ENCODE measurements at places on chromosomes 5 and 9.

DNA sequence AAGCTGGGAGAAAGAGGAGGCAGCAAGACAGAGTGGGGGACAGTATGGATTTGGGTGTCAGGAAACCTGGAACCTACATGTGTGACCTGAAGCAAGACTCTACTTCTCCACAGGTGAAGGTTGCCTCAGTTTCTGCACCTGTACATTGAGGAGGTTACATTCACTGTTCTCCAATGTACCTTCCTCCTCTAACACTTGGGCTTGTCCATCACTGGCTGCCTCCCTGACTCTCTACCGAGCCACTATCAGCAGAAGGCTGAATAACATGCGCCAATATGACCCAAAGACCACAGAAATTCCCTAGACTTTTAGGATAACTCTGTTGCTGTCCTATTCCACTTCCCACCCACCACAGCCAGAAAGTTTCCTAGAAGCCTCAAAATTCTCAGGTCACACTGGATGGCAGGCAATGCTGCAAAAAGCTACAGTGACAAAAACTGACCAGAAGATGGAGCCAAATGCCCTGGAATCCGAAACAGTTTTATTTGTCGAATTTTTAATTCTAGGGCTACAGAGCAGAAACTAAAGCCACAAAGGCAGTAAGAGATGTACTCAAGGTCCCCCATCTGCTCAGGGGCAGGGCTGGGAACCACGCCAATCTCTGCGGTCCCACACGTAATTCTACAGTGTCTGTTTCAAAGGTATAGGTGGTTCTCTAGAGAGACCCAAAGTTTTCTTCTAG lies 64.4 kb downstream of the FAM114A2 start:
- DNase-seq, result no peak

GRCh38 chr5:169301986-169302385 lies 1.0 kb upstream of the SLIT3 start:
- no peak for DNase-seq

DNA sequence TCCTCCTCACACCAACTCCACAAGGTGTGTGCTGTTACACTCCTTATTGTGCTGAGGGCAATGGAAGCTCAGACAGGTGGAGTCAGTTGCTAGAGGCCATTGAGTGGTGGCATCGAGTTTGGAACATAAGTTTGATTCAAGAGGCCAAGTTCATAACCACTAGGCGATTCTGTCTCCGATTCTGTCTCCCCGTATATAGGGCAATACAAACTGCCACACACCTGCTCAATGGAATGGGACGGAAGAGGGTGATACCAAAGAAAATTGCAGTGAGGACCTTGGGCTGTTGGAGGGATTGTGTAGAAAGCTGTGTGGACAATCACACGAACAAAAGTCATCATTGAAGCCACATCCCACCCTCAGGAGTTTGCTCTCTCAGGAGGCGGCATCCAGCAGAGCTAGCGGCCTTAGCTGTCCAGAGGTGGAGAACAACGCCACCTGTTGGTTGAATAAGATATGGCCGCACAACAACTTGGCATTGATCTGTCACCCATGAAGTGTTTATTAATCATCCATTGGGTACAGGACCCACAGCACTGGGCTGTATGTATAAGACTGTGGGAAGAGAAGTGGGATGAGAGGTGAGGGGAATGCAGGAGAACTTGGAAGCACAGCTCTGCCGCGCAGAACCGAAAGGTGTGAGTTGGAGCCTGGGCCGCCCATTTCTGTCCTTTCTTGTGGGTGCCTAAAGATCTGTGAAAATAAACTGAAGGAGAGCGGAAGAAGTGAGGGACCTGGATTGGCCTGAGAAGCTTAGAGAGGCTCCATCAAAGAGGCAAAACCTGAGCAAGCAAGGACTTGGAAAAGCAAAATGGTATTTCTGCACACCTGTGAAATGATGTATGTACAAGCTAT lies 16.1 kb upstream of the NEUROG1 start:
- DNase-seq, result no peak

DNA sequence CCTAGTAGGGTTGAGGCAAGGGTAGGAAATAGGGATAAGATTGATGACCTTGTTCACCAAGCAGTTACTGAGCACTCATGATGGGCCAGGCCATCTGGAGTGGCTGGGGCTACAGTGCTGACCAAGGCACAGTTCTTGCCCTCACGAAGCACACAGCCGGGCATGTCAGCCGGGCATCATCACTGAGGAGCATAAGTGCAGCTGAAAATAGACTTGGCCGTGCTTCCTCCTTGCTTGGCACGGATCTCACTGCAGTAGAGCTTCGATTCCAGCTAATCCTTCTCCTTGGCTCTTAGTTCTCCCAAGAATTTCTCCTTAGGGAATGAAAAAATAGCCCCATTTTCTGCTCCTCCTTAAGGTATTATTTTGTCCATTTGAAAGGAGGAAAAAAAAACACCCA lies 116.6 kb downstream of the NMUR2 start:
- no peak for DNase-seq

GRCh38 chr5:108772626-108773025 lies 24.9 kb downstream of the FER start:
- DNase-seq, result no peak

GRCh38 chr9:85536514-85536913 lies 205.2 kb downstream of the AGTPBP1 start:
- no peak for DNase-seq

DNA sequence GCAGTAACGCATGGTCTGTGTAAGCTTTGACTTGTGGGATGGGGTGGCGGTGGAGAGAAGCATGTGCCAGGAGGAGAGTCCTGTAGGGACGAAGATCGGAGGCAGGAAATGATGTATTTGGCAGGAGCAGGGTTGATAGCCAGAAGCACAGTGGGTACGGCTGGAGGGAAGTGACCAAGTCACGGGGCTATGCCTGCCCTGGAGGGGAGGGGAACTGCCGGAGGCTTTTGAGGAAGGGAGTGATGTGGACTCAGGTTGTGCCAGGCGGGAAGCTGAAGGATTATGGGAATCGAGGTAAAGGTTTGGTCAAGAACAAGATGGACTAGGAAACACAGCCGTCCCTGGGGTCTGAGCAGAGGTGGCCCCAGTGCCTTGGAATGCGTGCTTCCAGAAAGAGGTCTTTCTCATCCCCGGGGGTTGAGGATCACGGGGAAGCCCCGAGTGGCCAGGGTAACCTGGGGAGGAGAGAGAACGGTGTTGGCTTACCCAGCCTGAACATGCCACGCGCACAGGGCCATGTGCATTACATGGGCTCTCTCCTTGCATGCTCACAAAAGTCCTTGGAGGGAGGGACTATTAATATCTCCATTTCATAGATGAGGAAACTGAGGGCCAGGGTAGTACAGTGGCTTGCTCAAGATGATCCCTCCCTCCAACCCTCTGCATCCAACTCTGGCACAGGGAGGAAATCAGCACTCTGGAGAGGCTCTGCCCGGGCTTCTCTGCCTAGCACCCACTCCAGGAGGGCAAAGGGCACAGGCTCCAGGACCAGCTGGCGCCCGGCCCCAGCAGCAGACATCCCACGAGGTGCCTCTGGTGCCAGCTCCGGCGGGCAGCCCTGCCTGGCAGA lies 253.8 kb downstream of the PBX3 start:
- DNase-seq, result no peak

- DNase-seq, result no peak
Measured at GRCh38 chr9:114261026-114261425, 61.9 kb upstream of the ORM1 start.

- no peak for DNase-seq
Measured at GRCh38 chr9:136714096-136714892, 1.9 kb downstream of the DIPK1B start.

- DNase-seq, result no peak
Measured at GRCh38 chr5:131084436-131084835, 80.6 kb downstream of the HINT1 start.

DNA sequence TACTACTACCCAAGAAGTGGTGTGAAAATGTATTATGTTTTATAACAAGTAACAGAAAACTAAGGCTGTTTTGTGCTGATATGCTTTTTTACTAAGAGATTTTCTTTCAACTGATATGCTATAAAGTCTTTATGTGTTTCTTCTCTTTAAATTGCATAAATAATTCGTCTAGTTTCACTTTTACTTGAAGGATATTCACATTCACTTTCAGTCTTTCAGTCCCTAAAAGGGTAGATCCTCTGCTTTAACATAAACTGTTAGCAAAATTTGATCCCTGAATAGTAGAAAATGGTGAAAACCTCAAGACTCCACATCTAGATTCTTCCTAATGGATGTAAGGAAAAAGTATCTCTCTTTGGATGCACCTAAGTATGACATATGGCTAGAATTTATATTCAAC lies 69.0 kb upstream of the FST start:
- DNase-seq, result no peak

- DNase-seq, result no peak
Measured at GRCh38 chr5:172010278-172010677, 3.8 kb upstream of the FBXW11 start.

GRCh38 chr5:109589986-109590385 lies 99.7 kb upstream of the MAN2A1 start:
- no peak for DNase-seq
